ENCODE measurements at places on chromosomes 7 and 10.

GRCh38 chr7:139328375-139328774 is 12.8 kb upstream of the FMC1 start:
- DNase-seq: no peak

- no peak for DNase-seq
These were observed 10.0 kb downstream of the FAM171A1 start for GRCh38 chr10:15361131-15361530.

DNA sequence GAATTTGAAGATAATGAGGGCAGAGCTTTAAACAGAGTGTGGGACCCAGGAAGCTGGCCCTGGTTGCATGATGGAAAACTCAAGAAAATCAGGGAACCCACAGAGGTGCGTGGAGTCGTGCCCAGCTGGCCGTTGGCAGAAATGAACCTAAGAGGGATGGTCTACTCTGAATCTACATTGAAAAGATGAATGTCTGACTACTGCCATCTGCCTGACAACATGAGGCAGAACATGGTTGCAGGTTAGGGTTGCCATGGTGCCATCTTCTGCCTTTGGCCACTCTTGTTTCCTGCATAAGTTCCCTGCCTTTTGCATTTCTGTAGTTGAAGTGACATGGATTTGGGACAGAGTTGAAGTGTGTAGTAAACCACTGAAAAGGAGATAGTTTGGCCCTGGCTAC is 138.5 kb upstream of the COBL start:
- DNase-seq: no peak

DNA sequence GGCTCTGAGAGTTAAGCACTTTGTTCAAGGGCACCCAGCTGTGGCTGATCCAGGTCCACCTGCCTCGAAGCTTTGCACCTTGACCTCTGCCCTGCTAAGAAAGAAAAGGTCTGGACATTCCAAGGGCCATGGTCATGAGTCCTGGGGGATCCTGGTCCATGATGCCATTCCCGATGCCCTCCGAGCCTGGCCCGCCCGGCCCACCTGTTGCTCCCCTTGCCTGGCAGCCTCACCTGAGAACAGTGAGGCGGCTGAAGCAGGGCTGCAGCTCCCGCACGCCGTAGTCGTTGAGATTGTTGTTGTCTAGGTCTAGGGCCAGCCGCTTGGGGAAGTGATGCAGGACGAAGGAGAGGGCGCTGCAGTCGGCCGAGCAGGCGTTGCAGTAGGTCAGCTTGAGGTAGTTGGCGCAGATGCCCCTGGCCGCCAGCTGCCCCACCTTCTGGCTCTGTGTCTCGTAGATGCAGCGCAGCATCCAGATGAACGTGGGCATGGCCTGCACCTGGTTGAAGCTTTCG is 27.5 kb downstream of the NOD1 start:
- no peak for DNase-seq

DNA sequence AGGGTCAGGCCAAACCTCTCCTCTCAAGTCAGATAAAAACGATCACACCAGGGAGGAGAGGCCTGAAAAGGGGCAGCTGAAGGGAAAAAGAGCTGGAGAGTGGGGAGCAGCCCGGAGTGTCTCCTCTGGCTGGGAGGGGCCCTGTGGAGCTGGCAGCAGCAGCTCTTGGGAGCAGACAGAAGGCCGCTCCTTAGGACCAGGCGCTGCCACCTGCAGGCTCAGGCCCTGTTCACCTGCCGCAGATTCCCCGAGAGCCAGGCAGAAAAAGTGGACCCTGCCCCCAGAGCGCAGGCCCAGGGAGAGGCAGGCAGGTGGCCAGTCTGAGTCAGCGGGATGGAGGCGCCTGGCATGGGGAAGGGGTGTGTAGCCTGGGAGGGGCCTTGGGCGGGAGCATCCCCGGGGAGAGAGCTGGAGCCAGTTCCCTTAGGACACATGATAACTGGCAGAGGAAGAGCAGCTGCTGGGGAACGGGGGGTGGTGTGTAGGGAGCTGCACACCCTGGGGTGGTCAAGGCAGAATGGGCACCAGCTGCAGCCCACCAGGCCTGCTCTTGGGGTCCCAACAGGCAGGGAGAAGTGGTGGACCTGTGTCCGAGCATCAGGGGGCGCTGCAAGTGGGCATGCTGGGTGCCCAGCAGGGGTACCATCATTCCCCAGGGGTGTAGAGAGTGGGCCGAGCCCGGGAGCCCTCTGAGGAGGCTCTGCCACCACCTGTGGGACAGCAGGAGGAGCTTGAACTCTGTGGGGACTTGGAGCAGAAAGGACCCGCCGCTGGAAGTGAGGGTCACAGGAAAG is 177.2 kb upstream of the RHEB start:
- no peak for DNase-seq

- no peak for DNase-seq
These were observed 59.9 kb upstream of the TM9SF3 start for GRCh38 chr10:96646751-96647166.

- no peak for DNase-seq
These were observed 48.7 kb downstream of the VIPR2 start for GRCh38 chr7:159095979-159096411.

GRCh38 chr10:7310076-7310475 is 100.8 kb downstream of the SFMBT2 start:
- no peak for DNase-seq

- no peak for DNase-seq
These were observed 35.6 kb downstream of the PITRM1 start for GRCh38 chr10:3136763-3137611.

- no peak for DNase-seq
These were observed 322.2 kb downstream of the BMPER start for GRCh38 chr7:34227525-34227924.

DNA sequence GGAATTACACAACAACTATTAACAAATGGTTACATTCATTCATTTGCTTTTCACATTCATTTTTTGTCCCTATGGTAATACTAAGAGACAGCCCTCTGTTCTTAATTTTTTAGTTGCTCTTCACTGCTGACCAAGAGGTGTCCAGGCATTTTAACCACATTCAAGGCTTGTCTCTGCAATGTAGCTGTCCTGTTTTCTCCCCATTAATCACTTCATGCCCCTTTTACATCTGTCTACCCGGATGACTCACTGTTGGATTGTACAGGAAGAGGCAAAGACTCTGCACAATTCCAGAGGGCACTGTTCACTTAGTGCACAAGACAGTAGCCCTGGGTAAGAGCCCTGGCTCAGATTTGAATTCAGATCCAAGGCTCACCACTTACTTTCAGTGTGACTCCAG is 168.5 kb downstream of the NOC3L start:
- DNase-seq: no peak

DNA sequence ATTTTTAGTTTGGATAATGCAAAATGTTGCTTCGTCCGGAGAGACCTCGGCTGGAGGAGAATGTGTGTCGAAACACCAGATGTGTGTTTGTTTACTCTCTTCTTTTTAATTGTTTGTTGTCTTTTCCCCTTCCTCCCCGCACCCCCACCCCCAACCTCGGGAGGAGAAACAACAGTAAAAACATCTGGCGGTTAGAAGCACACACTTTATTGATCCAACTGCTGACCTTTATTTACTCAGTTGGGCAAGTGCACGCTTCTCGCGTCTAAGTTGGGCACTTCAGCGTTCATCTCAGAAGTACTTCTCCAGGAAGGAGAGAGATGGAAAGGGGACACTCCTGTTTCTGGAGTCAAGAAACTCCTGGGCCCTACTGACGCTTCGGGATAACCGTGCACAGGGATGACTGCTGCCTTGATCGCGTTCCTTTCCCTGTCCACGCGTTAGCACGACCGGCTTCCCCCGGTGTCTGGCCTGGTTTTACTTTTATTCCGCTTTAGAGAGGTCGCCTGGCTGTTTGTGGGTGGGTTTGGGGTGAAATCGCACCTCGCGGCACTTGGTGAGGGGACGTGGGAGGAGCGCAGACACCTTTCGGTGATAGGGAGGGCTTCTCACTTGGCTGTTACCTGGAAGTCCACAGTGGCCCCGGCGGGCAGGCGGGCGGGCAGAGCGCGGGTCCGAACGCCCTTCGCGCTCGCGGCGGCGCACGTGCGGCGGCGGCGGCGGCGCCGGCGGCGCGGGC is 168.3 kb upstream of the PPP1R3A start:
- DNase-seq: no peak

GRCh38 chr7:2138146-2138765 is 94.5 kb downstream of the MAD1L1 start:
- DNase-seq: peak; percentile 8

GRCh38 chr10:11125004-11125403 is 107.3 kb downstream of the CELF2 start:
- no peak for DNase-seq

DNA sequence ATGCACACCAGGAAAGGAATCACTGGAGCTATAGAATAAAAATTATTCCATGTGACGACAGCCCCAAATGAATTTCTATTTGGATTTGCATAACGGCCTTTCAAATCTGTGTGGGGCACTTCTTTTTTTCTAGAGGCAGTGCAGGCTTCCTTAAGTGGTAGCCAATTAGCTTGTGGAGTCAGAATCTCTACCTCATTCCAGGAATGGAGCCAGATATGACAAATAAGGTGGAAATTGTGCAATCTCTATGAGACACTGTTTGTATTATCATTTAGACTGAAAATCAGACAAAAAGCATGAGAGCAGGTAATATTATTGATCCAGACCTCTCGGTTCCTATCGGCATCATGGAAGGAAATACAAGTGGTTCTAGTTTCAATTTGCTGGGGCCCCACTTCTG is 78.7 kb downstream of the BEND7 start:
- no peak for DNase-seq

DNA sequence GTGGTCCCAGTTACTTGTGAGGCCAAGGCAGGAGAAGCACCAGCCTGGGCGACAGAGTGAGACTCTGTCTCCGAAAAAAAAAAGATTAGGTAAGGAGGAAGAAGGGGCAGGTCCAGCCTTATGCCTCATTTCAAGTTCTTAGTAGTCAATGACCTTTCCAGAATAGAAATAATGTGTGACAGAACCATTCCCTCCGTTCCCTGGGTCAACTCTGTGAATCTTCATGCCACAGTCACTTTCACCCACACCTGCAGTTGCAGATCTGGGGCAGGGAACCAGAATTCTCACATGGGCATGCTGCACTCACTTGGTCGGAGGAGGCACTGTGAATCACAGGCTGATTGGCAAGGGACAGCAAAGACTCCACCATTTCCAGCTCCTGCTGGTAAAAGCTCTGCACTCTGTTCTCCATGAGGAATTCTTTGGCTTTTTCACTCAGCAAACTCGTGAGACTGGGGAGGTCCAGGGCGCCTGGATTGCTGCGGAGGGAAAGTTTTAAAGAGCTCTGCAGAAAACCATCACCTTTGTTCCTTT is 20.7 kb downstream of the STN1 start:
- DNase-seq: no peak

DNA sequence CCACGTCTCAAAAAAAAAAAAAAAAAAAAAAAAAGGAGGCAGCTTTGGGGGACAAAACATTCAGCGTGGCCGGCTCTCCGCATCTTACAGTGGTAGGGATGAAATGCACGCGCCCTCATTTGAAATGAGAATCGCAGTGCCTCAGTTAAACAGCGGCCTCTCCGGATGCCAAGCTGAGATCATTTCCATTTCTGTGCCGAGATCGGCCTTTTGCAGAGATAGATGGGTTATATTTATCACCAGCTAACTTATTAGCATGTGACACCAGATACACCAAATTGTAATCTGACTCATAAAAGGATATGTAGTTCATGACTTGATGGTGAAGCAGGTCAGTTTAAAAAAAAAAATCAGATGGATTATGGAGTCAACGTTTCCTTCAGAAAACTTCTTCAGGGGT is 138.7 kb downstream of the CUX1 start:
- DNase-seq: no peak

- DNase-seq: no peak
These were observed 197.1 kb downstream of the DOCK4 start for GRCh38 chr7:112009081-112009480.

GRCh38 chr10:86001521-86001920 is 365.1 kb downstream of the GRID1 start:
- no peak for DNase-seq

- no peak for DNase-seq
These were observed 1181.6 kb downstream of the DNAJB9 start for GRCh38 chr7:109751241-109751640.

- DNase-seq: no peak
These were observed 39.6 kb upstream of the ELMO1 start for GRCh38 chr7:37488163-37488764.

DNA sequence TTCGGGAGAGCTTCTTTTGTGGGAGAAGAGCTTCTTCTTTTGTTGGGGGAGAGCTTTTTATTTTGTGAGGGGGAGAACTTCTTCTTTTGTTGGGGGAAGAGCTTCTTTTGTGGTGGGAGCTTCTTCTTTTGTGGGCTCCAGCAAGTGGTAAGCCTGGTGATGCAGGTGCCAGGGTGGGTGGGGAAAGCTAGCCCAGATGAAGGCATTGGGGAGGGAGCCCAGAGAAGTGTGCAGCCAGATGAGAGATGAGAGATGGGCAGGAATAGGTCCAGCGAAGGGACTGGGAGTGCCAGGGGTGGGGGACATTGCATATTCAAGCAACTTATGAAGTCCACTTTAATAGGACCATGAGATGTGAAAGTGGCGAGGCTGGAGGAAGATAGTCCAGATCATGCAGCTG is 9.7 kb downstream of the ADRA2A start:
- DNase-seq: no peak

DNA sequence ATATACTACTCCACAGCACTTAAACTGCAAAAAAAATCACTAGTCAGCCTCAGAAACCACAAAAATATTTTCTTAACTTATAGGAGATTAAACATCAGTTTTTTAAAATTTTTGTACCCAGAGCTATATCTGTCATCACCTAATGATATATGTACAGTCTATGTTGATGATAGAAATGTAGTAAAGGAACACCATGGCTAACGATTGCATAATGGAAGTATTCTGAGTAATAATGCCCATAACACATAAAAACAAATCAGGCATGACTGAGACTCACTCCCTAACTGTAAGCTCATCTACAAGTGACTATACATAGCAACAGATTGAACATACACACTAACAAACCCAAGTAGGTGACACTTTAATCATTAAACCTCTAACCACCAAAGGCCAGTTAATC is 51.3 kb downstream of the TSPAN12 start:
- no peak for DNase-seq

DNA sequence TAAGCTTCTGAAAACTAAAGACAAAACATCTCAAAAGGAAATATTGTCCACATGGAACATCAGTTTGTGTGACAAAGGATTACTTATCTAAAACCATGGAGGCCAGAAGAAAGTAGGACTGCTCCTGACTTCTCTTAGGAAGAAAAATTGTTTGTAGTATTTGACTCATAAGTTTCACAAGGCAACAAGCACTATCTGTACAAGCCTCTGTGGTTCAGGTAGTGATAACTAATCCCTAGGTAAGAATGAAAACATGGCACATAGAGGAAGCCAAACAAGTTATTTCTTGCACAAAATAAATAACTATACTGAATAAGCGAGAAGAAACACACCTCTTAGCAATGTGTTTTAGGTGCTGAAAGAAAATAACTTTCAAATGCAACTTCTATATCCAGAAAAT is 30.3 kb downstream of the TFPI2 start:
- DNase-seq: no peak

DNA sequence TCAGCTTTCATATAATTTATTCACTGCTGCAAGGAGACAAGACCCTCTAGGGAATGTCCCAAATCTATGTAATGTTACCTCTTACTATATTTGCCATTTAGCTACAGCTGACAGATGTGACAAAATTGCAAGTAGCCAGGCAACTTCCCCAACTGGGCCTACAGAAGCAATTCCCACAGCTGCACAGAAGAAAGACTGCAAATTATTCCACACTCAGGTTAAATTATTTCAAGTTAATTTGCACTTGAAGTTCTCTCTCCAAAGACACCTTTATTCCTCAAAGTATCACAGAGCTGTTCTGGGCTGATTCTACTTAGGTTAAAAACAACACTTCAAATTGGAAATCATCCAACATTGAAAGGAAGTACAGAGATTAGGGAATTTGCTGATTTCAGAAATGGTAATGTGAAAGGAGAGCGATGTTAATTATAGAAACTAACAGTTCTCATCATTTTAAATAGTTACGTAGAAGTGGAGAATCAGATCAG is 133.6 kb downstream of the THSD7A start:
- DNase-seq: no peak

Data from stimulated activated CD8-positive, alpha-beta memory T cell treated with anti-CD3 and anti-CD28 coated beads, Interleukin-7, amount 100 ng/mL, for 1 hour (primary cell).